ENCODE measurements at places on chromosomes 1 and 21.

- no peak for DNase-seq
Observed at GRCh38 chr1:239861985-239862384, 229.7 kb upstream of the FMN2 start.

GRCh38 chr1:17587693-17588047 is 48.2 kb downstream of the ARHGEF10L start:
- DNase-seq, result no peak

DNA sequence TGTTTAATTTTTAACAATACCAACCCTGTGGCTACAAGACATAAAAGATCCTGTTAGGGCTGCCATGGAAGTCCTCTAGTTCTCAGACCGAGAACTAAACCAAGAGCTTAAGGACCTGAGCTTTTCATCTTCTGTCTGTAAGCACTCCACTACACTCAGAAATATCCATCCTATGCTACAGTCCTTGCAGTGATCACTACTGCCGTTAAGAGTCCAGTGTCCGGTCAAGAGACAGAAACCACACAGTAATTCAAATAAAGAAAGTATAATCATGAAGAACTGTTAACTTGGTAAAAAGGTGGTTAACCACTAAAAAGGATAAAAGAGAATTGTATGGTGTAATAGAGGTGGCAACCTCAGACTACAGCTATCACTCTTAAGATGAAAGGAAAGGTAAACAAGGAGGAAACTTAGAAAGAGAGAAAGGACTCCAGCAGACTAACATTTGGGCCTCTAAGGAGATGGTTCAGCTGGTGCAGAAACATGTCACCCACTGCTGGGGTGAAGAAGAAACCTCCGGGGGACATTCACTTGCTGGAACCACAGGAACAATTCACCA is 22.1 kb upstream of the PRDX6 start:
- DNase-seq, result no peak

DNA sequence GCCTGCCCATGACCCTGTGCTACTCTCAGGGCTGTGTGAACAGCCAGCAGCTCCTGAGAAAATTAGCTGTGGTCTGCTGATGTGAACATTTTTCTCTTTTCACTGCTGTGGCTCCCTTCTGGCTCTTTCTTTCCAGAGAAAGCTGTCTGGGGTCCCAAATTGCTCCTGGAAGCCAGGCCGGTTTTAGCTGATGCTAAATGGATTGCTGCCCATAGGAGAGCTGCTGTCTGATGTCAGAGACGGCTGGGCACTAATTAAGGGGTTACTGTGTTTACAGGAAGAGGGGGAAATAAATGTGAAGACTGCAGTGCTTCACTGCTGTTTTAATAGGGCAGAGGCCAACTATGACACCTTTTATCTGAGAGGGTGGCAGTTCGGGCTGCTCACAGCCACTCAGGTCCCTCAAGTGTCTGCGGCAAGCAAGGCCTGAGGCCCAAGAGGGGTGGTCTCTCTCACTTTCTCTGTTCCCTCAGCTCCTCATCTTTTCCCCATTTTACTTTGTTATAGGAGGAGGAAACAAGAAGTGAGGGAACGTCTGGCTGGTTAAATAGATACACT is 106.0 kb upstream of the GNG12 start:
- DNase-seq, result no peak

GRCh38 chr21:31360717-31361116 is 16.7 kb upstream of the TIAM1 start:
- DNase-seq, result no peak

- DNase-seq, result no peak
Observed at GRCh38 chr1:158814970-158815369, 16.2 kb upstream of the MNDA start.

DNA sequence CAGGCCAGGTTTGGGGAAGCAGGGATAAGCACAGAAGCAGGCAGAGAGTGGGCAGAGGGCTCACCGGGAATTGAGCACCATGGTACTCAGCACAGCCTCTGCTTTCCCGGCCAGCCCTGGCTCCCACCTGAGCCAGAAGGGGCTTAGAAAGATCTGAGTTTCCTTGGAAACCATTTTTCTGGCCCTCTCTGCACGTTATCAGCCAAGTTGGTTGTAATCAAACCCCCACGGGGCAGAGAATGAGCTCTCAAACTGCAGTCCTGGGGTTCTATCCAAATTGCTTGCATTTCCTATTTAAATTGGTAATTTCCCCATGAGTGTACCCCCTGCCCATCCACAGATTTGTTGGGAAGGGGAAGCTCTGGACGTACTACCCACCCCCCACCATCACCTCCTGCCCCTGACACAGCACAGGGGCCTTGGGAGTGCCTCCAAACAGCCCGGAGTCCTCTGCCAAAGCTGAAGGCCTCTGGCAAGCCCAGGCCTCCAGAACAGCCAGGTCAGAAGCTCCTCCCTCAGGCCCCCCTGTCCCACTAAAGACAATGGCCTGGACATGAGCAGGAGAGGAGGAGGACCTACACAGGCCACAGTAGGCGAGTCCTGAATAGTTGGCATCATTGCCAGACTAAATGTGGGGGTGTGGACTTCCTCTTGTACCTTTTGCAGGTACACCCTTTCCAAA is 42.7 kb upstream of the GJB5 start:
- DNase-seq, result no peak

GRCh38 chr1:20634594-20635084 is 1.4 kb downstream of the PINK1 start:
- peak; percentile 49 for DNase-seq
